ENCODE measurements at places on chromosomes 7 and 10.

GRCh38 chr7:42332605-42333222 lies 95.7 kb upstream of the GLI3 start:
- DNase-seq, result no peak

- DNase-seq, result peak; percentile 83
These were observed 174.8 kb downstream of the DKK1 start for GRCh38 chr10:52488606-52489485.

GRCh38 chr7:51005074-51005473 lies 222.4 kb upstream of the GRB10 start:
- DNase-seq, result no peak

DNA sequence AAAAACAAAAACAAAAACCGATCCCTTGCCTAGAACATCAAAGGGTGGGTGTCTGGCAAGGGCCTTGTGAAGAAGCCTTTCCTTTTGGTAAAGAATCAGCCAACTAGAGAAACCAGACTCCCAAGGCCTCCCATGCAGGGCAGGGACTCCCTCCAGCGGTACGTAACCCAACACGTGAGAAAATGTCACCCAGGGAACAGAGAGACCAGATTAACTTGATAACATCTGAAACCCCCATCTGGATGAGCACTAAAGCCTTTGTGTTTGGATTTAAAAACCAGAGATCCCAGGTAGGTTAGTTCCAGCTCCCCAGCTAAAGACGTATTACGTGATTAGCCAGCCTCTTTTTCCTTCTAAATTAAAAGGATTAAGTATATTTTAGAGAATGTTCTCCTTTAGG lies 3.0 kb upstream of the HABP2 start:
- no peak for DNase-seq

GRCh38 chr7:110003827-110004226 lies 1087.1 kb upstream of the LRRN3 start:
- no peak for DNase-seq

GRCh38 chr7:156753630-156754029 lies 113.1 kb downstream of the RNF32 start:
- no peak for DNase-seq

DNA sequence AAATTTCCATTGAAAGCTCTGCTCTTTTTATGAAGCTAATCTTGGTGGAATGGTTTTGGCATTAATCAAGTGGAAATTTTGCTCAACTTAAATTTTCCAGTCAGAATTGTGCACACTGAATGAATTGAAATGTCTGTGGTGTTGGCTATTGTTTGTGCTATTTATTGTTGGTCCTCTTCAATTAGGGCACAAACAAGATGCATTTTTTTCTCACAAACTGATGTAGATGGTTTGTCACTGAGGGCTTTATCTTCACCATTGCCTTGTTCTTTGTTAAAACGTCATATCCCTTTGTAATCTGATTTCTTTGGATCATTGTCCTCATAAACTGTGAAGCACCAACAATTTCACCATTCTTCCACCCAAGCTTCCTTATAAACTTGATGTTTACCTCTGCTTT lies 152.1 kb upstream of the RHOBTB1 start:
- DNase-seq, result no peak

- DNase-seq, result no peak
These were observed 32.7 kb downstream of the COL26A1 start for GRCh38 chr7:101395376-101395775.

DNA sequence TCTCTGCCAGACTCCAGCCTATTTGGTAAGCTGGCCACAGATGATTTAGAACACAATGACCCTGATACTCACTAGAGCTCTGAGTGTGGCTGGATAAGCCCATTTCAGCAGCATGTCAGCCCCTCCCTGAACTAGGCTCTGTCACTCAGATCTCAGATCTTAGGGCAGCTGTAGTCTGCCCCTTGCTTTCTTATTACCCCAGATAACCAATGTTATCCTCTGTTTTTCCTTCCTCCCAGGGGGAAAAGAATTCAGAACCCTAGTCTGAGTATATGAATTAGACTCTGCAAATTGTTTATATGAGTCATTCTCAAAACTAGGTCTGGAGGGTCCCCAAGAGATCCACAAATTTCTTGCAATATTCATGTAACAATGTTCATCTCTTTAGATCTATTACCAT lies 286.2 kb downstream of the KCNMA1 start:
- DNase-seq, result peak; percentile 82

- no peak for DNase-seq
These were observed 369.6 kb downstream of the TCERG1L start for GRCh38 chr10:130941886-130942285.

DNA sequence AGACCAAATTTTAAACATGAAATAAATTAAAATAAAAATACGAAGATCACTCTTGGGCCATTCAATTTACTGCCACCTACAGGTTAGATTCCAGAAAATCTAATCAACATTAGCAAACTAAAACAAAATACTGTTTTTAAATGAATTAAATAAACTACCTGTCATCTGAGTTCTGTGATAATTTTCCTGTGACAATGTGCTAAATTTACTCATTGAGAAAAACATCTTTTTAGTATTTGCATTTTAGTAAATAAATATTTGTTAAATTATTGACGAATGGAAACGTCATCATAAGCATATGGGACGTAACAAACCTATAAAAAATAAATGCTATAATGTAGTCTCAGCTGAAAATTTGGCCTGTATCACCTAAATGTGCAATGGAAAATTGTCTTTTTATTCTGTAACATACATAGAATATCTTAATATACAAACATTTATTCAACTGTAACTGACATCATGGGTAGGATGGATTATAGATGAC lies 72.1 kb downstream of the ITGB8 start:
- no peak for DNase-seq

- no peak for DNase-seq
These were observed 6.9 kb upstream of the ORAI2 start for GRCh38 chr7:102426268-102427018.

DNA sequence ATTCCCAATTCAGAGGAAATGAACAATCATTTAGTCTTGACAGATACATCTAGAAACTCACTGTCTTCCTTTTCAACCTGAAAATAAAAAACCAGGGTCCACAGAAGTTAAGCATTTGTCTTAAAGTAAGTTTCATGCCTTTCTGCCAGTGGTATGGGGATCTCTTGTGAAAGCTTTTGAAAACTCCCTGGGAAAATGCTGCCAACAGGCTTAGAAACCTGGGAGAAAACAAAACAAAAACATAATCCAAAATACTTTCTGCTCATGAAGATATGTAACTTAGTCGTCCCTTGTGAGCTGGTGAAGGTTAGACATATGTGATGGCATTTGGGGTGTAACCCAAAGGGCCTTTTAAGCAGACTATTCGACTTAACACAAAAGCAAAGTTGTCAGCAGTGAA lies 66.4 kb upstream of the ZNF438 start:
- DNase-seq, result peak; percentile 64

GRCh38 chr7:26167303-26167934 lies 15.4 kb downstream of the NFE2L3 start:
- no peak for DNase-seq

GRCh38 chr7:135645296-135645904 lies 16.9 kb upstream of the STMP1 start:
- peak; percentile 75 for DNase-seq

DNA sequence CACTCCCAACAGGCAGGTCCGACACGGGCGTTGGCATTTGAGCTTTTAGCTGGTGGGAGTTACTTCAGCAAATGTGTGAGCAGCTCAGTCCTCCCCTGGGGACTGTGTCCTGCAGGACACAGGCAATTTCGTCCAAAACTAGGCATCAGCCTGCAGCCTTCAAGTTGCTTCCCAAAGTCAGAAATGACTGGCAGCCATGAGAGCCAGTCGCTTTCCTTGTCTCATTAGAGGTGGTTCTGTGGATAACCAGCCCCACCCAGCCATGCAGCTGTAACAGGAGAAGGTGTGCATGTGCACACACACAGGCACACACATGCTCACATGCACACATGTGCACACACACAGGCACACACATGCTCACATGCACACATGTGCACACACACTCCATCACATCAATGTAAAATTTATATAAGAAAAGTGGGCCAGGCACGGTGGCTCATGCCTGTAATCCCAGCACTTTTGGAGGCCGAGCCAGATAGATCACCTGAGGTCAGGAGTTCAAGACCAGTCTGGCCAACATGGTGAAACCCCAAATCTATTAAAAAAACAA lies 138.8 kb upstream of the TCERG1L start:
- no peak for DNase-seq

GRCh38 chr10:129993621-129994020 lies 29.5 kb upstream of the EBF3 start:
- peak; percentile 61 for DNase-seq

DNA sequence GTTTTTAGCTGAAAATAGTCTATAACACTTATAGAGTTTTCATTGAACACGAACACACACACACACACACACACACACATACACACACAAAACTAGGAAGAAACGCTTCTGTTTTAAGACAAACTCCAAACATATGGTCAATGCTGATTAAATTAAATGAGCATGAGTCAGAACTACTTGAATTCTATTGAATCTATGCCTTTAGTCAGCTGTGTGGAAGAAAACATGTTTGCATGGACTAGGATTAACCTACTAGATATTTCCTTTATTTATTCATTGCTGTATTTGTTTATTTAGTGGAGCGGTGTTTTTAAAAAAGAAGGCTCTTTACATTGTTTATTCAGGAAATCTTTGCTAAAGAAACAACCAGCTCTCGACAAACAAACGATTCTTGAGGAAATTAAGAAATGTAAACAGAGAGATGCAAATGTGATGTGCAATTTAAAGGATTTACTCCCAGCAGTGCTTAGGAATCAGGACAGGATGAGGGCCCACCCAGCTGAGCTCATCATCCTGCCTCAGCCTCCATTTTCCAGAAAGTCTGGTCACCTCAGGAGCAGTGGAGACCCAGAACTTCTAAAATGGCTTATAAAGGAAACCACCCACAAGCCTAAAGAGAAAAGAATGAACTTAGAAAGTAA lies 83.2 kb downstream of the PDE1C start:
- peak; percentile 2 for DNase-seq

DNA sequence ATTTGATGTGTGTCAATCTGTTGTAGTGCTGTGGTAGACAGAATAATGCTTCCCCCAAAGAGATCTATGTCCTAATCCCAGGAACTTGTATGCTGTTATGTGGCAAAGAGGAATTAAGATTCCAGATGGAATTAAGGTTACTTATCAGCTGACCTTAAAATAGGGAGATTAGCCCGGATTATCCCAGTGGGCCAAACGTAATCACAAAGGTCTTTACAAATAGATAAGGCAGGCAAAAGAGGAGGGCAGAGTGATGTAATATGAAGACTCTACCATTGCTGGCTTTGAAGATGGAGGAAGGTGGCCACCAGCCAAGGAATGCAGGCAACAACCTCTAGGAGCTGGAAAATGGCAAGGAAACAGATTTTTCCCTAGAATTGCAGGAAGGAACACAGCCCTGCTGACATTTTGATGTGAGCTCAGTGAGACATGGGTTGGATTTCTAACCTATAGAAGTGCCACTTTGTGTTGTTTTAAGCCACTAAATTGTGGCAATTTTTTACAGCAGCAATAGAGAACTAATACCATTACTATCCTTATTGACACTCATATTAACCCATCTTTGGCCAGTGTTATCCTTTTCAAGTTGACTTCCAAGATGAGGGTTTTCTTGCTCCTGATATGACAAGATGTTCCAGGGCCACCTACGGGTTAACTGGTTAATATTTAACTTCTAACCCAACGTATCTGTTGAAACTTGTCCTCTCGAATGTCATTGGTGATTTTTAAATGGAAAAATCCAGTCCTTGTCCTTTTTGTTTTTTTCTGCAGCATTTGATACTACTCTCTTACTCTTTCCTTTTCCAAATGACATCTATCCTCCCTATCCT lies 29.3 kb downstream of the CYCS start:
- DNase-seq, result peak; percentile 45

- DNase-seq, result no peak
These were observed 136.6 kb downstream of the PRKAG2 start for GRCh38 chr7:151740081-151740851.

GRCh38 chr10:106571192-106571946 lies 593.1 kb downstream of the SORCS1 start:
- peak; percentile 52 for DNase-seq

DNA sequence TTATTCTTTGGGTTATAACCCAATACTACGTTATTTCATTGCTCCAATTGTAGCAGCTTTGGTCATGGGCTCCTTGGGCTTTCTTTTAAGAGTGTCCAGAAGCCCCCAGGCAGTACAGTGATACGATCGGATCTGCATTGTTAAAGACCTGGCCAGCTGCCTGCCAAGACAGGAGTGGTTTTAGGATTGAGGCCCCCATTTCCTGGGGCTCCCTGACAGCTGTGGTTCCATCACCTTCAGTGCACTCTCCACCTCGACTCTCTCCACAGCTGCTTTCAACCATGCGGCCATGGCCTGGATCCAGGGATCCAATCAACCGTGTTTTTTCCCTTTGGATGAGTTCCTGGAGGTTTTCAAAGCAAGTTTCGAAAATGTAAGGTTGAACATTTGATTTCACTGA lies 123.4 kb upstream of the BTBD16 start:
- peak; percentile 41 for DNase-seq

GRCh38 chr7:46616636-46617035 lies 695.6 kb upstream of the IGFBP3 start:
- no peak for DNase-seq

GRCh38 chr7:100065452-100066186 lies 15.9 kb downstream of the ZNF3 start:
- DNase-seq, result peak; percentile 99

GRCh38 chr7:47228386-47229014 lies 353.4 kb downstream of the TNS3 start:
- DNase-seq, result no peak

- no peak for DNase-seq
These were observed 25.1 kb upstream of the UPP1 start for GRCh38 chr7:48063985-48064384.

DNA sequence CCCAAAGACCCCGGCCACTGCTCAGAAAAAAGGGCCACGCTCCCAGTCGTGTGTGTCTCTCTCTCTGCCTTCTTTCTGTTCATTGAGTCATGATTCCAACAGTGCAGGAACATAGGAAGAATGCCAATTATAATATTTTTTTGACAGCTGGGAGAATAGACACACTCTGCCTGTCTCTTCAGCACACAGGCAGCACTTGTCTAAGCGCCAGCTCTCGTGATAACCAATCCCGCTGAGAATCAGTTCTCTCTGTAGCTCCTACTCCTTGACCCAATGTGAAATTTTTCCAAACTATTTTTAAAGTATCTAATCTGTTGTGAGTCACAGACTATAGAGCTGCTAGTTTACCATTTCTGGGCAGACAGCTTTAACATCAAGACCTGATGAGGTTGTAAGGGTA lies 145.7 kb upstream of the RHEB start:
- DNase-seq, result peak; percentile 99

Data from fibroblast of the aortic adventitia (primary cell).